ENCODE measurements at places on chromosomes 16 and 17.
A peak's percentile ranks its signal among the peaks of the same experiment; 100 is the strongest.

- DNase-seq, result no peak
These were observed 912.3 kb downstream of the KCNJ2 start for GRCh38 chr17:71081666-71082065.

- no peak for DNase-seq
These were observed 97.7 kb downstream of the CBLN1 start for GRCh38 chr16:49183911-49184310.

DNA sequence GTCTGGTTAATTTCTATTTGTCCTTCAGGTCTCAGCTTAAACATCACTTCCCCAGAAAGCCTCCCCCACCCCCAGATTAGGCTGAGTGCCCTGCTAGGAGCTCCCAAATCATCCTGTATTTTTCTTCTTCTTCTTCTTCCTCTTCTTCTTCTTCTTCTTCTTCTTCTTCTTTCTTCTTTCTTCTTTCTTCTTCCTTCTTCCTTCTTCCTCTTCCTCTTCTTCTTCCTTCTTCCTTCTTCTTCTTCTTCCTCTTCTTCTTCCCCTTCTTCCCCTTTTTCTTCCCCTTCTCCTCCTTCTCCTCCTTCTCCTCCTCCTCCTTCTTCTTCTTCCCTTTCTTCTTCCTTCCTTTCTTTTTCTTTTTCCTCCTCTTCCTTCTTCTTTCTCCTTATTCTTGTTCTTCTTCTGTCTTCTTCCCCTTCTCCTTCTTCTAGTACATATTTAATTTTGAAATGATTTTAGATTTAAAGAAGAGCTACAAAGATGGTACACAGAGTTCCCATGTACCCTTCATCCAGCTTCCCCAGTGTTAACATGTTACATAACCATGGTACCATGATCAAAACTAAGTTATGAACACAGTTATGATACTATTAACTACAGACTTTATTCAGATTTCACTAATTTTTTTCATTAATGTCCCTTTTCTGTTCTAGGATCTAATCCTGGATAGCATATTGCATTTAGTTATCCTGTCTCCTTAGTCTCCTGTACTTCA lies 27.1 kb upstream of the DHX40 start:
- DNase-seq, result no peak

DNA sequence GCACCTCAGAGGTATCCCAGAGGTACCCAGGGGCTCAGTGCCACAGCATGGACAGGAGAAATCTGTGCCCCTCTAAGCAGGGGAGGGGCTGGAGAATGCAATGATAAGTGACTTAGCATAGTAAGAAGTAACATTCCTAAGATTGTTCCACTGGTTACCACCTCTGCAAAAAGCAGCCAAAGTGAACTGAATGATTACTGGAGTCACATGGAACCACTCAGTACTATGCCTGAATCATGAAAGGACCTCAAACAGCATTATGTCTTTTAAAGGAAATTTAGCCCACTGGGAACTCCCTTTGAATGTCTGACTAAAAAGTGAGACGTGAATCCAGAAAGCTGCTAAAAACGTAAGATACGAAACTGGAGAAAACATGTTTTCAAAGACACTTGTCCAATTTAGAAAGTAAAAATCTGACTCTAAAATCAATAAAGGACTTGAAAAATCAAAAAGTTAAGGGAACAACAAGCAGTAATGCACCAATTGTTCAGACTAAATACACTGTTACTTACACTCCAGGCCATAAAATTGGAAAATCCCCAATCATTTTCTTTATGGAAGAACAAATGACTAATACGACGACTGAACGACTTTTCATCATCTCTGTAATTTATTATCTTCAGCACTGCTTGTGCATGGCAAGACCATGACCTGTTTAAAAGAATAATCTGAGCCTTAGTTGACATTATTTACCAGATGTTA lies 38.6 kb downstream of the LITAFD start:
- no peak for DNase-seq

DNA sequence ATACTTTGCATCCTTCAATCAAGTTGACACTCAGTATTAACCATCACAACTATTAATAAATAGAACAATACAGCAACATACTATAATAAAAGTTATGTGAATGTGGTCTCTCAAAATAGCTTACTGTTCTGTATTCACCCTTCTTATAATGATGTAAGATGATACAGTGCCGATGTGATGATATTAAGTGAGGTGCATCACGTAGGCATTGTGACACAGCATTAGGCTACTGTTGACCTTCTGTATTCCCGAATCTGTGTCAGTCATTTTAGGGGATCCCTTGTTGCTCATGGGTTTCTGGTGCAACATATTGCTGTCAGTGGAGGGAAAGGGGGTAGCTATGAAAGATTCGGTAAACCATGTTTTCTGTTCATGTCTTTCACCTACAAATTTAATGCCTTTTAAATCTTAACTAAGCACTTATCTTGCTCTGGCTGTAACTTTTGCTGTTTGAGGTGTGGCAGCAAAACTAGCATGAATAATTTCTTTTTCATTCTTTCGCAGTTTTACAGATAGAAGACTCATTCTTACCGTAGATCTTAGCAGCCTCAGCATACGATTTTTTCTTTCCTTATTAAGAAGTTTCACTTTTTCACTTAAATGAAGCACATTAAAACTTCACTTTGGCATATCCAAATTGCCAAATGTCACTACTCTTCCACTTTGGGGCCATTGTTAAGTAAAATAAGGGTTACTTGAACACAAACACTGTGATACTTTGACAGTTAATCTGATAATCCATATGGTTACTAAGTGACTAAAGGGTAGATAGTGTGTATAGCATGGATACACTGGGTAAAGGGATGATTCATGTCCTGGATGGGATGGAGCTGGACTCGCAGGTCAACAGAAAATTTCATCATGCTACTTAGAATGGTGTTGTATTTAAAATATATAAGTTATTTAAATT lies 29.6 kb downstream of the NFAT5 start:
- DNase-seq, result no peak

GRCh38 chr17:80777274-80777673 lies 214.4 kb upstream of the CHMP6 start:
- no peak for DNase-seq

- no peak for DNase-seq
These were observed 1.7 kb upstream of the NLRP1 start for GRCh38 chr17:5585836-5586521.

- peak; percentile 37 for DNase-seq
These were observed 512 bp downstream of the AKAP1 start for GRCh38 chr17:57085448-57086068.

DNA sequence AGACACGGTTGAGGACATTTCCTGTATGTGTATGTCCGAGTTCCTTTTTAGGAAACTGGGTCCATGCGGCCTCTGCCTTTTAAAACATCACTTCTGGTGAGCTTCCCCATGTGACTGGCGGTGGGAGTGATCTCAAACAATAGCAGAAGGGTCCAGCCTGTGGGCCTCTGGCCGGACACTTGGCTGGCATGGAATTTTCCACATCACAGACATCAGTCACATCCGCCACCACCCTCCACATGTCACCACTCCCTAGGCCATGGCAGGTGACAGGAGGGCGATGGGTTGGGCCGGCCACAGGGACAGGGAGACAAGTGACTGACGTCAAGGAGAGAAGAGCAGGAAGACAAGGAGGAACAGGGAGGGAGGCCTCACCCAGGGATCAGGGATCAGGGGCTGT lies 83.7 kb downstream of the DNAH17 start:
- no peak for DNase-seq

GRCh38 chr16:14309001-14309886 lies 238.1 kb downstream of the MRTFB start:
- peak; percentile 12 for DNase-seq

DNA sequence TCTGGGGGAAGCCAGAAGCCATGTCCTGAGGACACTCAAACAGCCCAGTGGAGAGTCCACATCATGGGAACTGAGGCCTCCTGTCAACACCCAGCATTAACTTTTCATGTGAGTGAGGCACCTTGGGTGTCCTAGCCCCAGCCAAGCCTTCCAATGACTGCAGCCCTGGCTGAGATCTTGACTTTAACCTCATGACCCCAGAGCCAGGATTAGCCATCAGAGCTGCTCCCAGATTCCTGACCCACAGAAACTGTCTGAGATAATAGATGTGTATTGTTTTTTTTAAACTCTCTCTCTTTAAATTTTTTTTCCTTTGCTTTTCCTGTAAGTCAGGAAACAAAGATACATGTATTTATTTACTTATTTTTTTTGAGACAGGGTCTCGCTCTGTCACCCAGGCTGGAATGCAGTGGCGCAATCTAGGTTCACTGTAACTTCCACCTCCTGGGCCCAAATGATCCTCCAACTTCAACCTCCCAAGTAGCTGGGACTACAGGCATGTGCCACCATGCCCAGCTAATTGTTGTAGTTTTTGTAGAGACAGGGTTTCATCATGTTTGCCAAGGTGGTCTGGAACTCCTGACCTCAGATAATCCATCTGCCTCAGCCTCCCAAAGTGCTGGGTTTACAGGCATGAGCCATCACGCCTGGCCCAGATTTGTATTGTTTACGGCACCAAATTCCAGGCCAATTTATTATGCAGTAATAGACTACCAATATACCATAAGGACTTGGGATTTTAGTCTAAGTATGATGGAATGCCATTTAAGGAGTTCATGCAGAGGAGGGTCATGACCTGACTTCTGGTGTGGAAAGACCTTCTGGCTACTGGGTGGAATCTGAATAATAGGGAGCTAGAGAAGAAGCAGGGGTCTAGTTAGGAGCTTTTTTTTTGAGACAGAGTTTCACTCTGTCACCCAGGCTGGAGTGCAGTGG lies 14.0 kb upstream of the TMEM94 start:
- no peak for DNase-seq

- no peak for DNase-seq
These were observed 2093.4 kb downstream of the TP53TG3F start for GRCh38 chr16:35552763-35553162.

- DNase-seq, result no peak
These were observed 192.9 kb upstream of the DYNLRB2 start for GRCh38 chr16:80347900-80348299.

DNA sequence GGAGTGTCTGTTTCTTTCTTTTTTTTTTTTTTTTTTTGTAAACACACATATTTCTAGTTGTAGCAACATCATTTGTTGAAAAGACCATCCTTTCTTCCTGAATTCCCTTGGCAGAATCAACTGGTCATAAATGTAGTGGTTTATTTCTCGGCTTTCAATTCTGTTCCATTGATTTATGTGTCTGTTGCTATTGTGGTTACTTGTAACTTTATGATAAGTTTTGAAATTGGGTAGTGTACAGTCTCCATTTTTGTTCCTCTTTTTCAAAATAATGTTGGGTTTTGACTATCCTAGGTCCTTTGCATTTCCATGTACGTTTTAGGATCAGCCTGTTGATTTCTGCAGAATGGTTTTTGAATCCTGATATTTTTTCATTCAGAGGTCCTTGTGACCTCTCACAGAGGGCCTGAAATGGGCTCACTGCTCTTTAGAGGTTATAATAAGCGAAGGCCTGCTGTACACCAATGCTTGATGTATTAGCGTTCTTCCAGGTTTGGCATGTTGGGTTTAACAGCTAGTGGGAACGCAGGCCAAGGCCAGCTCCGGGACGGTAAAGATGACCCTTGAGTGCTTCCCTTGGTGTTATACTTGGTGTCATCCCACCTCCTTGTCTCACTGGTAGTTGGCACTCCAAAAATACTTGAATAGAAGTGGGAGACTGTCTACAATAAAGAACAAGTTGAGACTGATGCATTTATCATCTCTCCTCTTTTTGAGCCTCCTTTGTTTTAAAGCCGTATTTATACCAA lies 43.8 kb downstream of the ZNRF1 start:
- DNase-seq, result no peak

GRCh38 chr17:71760062-71760720 lies 360.6 kb upstream of the SOX9 start:
- no peak for DNase-seq

GRCh38 chr17:41537990-41538389 lies 9.9 kb upstream of the KRT19 start:
- DNase-seq, result no peak

DNA sequence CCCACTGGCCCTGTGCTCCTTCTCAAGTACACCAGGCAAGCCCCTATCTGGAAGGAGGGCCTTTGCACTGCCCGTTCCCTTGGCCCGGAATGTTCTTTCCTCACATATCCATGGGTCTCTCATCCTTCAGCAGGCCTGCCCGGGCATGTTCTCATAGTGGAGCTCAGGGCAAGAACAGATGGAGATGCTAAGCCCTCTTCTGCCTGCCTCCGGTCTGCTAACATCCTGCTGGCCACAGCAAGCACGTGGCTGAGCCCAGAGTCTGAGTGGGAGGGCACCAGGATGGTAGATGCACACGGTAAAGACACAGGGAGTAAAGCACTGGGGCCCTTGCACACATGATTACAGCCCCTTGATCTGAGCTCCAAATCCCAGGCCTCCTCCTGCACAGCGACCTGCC lies 19.8 kb upstream of the ANKRD40CL start:
- no peak for DNase-seq

DNA sequence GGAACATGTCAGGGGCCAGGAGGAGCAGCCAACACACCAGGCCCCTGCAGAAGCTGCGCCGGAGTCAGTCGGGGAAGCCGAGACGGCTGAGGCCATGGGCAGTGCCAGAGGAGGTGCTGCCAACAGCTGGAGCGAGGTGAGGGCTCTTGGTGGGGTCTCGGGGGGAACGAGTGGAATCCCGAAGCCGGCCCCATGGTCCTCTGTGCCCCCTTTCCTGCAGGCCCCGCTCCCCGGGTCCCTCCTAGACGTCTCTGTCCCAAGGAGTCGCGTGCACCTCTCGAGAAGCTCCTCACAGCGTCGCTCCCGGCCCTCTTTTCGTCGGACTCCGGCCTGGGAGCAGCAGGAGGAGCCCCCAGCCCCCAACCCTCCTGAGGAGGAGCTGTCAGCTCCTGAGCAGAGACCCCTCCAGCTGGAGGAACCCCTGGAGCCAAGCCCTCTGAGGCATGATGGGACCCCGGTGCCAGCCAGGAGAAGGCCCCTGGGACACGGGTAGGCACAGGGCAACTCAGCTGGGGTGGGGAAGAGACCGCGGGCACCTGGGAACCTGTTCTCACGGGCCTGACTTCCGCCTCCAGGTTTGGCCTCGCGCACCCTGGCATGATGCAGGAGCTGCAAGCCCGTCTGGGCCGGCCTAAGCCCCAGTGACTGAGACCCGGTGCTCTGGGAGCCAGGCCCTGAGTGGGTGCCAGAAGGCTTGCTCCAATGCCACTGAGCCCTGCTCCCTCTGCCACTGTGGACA lies 3.6 kb downstream of the APOBR start:
- DNase-seq, result no peak

- no peak for DNase-seq
These were observed 22.6 kb upstream of the ERN1 start for GRCh38 chr17:64152428-64153125.

DNA sequence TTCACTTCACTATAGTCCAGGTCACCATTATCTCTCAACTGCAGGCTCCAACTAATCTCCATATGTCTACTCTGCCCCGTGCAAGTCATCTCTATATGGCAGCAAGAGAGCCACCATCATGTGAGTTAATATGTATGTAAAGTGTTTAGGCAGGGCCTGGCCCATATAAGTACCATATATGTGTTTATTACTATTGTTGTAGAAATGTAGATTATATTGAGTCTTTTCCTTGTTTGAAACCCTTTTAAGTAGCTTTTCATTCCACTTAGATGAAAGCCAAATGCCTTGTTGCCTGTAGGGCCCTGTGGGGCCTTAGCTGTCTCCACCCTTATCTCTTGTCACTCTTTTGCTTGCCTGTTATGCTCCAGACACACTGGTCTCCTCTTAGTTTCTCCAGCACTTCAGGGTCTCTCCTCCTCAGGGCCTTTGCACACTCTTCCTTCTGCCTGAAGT lies 164.0 kb downstream of the PHKB start:
- DNase-seq, result no peak

- peak; percentile 18 for DNase-seq
These were observed 11.5 kb downstream of the FLII start for GRCh38 chr17:18246880-18247612.

- no peak for DNase-seq
These were observed 128.5 kb downstream of the PARN start for GRCh38 chr16:14501331-14502255.
